T1000 (cell line): ENCODE measurements at places on chromosomes 13 and 19.

- no peak for DNase-seq
Observed at GRCh38 chr13:39982745-39983144, 327.3 kb downstream of the COG6 start.

DNA sequence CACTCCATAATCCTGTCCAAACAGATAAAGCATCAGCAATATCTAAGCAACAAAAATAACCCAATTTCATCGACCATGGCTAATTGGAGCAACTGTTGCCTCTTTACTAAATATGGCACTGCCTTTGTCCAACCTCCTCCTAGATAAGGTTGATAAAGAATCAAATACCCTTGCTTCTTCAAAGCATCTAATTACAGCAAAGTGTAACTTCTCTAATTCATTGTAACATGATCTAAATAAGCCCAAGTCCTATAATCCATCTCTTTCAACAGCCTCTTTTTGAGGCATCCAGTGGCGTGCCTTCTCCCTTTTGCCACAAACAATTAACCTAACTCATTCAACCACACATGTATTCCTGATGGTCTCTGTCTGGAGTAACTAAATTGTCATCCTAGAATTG is 81.7 kb upstream of the KLHL1 start:
- no peak for DNase-seq

GRCh38 chr19:8041531-8041931 is 11.0 kb upstream of the CCL25 start:
- no peak for DNase-seq

- DNase-seq = no peak
Observed at GRCh38 chr13:113917594-113918371, 53.9 kb upstream of the GAS6 start.

GRCh38 chr19:29524912-29525831 is 622 bp upstream of the VSTM2B start:
- DNase-seq = no peak

DNA sequence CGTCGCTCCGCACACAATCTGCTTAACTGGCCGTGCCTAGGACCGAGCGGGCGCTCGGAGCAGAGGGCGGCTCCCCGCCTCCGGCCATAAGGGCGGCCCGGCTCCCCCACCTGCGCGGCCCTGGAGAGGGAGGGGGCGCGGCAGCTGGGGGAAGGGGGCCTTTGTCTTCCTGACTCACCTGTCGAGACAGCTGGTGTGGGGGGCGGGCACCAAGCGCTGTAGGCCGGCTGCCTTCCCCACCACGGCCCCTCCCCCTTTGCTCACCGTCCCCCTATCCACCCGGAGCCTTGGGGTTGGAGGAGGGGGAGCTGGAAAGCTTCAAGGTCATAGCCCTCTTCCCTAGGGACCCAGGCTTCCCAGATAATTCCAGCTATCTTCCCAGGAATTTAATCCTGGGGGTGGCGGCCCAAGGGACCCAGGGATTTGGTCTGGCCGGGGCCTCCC is 1.2 kb downstream of the VASP start:
- no peak for DNase-seq

GRCh38 chr13:112938680-112939079 is 30.3 kb upstream of the MCF2L start:
- no peak for DNase-seq

DNA sequence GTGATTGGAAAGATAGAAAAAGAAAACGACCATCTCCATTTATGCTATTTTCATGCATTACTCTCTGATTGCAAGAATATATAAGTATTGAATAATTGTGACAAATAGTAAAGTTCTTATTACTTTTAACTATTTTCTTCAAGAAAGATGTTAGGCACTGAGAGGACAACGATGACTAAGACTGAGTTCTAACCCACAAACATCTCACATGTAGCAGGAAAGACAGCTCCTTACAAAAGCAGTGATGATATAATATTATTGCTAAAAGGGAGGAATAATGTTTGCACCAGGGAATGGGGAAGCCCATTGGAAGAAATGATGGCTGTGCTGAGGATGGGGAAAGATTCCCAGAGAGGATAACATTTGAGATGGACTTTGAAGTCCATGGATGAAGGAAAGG is 22.6 kb downstream of the RXFP2 start:
- DNase-seq = no peak

- no peak for DNase-seq
Observed at GRCh38 chr19:40337594-40337993, 10.6 kb downstream of the C19orf47 start.

- DNase-seq = no peak
Observed at GRCh38 chr13:36981156-36981743, 17.9 kb downstream of the ALG5 start.

DNA sequence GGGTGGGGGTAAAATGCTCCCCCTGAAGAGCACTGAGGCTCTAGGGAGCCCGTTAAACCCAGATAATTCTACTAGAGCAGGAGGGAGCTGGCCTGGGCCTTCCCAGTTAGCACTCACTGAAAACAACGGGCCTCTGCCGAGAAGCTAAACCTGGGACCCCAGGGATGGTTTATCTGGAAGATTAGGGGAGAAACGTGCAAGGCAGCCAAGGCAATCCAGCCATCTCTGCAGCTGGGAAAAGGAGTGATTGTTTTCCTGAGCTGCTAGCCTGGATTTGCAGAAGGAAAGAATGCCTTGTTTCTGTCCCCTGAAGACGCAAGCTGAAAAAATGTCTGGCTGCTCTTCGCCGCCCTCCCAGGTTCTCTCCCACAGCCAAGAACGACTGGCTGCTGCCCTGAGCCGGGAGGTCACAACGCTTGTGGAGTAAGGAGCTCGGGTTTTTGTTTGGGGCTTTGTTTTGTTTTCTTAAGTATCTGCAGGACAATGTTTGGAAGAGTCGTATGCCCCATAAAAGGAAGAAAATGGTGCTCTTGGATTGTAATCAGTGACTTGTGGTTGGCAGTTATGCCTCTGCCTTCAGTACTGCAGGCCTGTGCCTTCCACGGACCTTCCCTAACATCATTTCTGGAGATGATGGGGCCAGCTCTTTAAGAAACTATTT is 31.5 kb downstream of the COL4A2 start:
- no peak for DNase-seq

GRCh38 chr19:1512671-1513498 is at the start of gene ADAMTSL5:
TSS of gene ADAMTSL5 (minus strand) at chr19:1513019. CDS start at chr19:1510943, 2,076 bp downstream.
- peak; percentile 38 for DNase-seq

- DNase-seq = peak; percentile 84
Observed at GRCh38 chr19:36418287-36419001, at the start of gene ZFP82. TSS of gene ZFP82 (minus strand) at chr19:36418644. CDS start at chr19:36409789, 8,855 bp downstream.
